LoVo (cell line): ENCODE measurements at places on chromosomes 11 and 22.

DNA sequence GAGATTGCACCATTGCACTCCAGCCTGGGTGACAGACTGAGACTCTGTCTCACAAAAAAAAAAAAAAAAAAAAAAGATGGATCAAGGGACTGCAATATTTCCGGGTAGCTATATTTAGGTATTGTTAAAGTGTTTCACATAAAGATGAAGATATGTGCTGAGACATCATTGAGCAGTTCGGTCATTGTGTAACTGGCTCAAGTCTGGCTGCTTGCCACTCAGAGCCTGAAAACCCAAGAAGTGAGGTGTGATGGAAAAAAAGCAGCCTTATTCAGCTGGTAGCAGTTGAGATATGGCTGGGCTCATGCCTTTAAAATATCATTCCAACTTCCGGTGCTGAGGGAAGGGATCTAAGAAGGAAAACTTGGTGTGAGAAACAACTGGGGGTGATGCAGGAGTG is 46.9 kb downstream of the LUZP2 start:
- DNase-seq, result no peak

GRCh38 chr11:34345540-34345876 is 12.3 kb downstream of the ABTB2 start:
- DNase-seq, result no peak

- no peak for DNase-seq
Measured at GRCh38 chr22:48104766-48105165, 1342.3 kb downstream of the TBC1D22A start.

DNA sequence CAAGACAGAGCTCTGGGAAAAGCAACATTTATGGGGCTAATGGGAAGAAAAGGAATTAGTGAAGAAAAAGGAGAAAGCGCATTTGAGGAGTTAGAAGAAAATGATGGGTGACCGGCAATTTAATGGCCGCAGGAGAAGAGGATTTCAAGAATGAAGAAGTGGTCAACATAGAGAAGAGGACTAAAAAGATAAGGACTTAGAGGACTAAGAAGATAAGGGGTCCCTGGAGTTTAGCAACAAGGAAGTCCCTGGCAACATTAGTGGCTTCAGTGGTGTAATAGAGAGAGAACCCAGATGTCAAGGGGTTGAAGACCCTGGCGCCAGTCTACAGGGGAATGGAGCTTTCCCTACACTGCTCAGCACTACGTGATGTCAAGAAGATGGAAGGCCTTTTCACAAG is 32.3 kb downstream of the WEE1 start:
- no peak for DNase-seq

- DNase-seq, result no peak
Measured at GRCh38 chr11:13348305-13348704, 70.7 kb downstream of the BMAL1 start.

GRCh38 chr22:47038206-47038835 is 275.9 kb downstream of the TBC1D22A start:
- no peak for DNase-seq

GRCh38 chr22:23570681-23571080 is 9.4 kb downstream of the IGLL1 start:
- no peak for DNase-seq

GRCh38 chr22:30838111-30838510 is 130.5 kb downstream of the MORC2 start:
- no peak for DNase-seq

DNA sequence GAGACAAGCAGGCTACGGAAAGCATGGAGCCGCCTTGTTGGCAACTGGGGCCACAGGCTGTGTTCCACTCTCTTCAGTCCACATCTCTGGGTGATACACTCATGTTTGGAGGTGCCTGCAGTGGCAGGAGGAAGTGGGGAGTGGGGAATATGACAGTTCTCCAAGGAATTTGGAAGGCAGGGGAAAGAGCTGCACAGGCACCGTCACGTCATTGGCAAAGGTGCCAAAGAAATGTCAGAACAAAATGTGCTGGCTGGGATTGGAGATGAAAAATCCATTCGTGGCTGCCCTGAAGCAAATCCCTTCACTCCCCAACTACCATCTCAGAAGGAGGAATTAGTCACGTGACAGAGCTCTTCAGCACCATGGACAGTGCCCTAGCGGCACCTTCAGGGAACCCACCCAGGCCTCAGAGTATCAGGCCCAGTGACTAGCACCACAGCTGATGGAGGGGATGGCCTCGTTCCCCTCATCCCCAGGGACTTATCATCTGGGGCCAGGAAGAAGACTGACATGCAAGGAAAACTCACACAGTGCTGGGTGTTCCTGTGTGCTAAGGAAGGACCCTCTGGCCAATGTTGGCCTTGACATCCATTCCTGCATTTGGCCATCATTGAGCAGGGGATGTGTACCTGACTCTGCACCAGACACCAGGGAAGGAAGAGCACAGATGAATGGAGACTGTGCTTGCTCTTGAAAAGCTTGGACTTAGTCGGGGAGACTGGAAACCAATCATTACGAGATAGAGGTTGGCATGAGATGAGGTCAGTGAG is 48.5 kb upstream of the PRDM11 start:
- peak; percentile 6 for DNase-seq

DNA sequence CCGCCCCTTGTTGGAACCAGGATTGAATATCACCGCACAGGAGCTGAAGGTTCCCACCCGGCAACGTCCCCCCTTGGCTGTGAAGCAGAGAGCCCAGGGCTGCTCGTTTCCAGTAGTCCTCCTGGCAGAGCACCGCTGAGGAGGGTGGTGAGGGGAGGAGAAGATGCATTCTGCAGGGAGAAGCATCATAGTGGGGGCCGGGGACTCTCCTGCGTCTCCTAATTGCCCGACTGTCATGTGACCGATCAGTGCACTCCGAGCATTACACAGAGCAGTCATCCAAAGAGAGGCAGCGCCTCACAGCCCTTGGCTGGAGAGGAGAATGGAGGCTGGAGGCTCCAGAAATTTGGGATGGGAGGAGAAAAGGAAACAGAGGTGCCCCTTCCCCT is 85.0 kb upstream of the SEPTIN5 start:
- DNase-seq, result no peak

DNA sequence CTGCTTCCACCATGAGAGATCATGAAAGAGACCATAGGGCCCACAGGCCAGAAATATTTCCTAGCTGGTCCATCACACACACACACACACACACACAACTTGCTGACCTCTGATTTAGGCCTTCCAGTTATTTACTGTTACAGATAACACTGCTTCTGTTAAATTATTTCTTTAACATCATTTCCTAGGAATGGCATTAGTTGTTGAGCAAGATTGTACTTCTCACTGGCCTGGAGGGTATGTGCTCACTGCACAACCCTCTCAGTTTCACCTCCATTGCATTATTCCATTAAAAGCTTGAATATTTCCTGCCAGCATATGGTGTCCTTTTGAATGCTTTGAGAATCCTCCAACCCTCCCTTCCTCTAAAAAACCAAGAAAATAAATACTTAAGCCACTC is 104.4 kb downstream of the MICAL2 start:
- DNase-seq, result no peak

DNA sequence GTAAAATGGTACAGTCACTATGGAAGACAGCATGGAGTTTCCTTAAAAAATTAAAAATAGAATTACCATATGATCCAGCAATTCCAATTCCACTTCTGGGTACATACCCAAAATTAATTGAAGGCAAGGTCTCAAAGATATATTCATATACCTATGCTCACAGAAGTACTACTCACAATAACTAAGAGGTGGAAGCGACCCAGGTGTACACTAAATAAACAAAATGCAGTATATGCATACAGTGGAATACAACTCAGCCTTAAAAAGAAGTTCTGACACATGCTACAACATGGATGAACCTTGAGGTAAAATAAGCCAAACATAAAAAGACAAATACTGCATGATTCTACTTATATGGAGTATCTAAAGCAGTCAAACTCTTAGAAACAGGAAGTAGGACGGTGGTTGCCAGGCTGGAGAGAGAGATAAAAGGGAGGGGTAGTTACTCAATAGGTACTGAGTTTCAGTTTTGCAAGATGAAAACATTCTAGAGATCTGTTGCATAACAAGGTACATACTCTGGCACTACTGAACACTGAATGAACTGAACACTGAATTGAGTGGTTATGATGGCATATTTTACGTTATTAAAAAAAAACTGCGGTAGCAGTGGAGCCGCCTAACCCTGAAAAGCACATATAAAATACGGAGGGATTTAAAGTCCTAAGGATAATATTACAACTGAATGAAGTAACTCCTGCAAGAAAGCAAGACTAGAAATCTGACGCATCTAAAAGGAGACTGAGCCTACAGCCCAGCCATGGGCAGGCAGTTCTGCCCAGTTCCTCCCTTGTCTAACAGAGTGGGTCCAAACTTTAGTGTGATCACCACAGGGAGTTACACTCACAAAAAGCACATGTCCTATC is 12.8 kb downstream of the DGCR2 start:
- peak; percentile 4 for DNase-seq

DNA sequence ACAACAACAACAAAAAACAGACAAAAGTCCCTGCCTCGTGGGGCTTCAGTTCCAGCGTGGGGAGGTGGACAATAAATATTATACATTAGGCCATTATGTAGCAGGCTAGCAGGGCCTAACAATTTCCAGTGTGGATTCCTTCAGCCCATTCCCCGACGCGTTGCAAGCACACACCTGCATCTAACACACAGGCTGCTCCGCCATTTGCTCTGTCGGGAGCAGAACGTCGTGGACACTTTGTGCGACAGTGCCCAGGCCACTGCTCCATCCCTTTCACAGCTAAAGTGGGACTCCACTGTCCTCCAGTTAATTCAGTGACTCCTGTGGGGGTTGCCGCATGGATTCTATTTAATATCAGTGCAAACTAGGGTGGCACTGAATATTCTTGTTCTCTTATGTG is 10.9 kb upstream of the FGF3 start:
- no peak for DNase-seq

- no peak for DNase-seq
Measured at GRCh38 chr11:48005831-48006270, 25.5 kb downstream of the PTPRJ start.

- DNase-seq, result no peak
Measured at GRCh38 chr11:78241475-78241874, 52.8 kb downstream of the USP35 start.

DNA sequence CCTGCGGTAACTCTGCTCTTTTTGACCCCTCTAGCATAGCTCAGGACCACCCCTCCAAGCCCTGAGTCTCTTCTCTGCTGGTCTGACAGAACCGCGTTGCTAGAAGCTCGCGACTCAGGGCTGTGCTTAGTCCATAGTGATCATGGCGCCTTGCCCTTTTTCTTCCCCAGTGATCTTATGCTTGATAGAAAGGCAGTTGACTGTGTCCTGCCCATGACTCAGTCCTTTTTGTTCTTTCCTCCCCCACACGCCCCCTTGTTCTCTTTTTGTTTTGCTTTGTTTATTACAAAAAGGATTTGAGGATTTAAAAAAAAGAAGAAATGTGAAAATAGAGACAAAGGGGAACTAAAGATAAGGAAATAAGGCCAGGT is 17.5 kb downstream of the IL17RA start:
- DNase-seq, result no peak

DNA sequence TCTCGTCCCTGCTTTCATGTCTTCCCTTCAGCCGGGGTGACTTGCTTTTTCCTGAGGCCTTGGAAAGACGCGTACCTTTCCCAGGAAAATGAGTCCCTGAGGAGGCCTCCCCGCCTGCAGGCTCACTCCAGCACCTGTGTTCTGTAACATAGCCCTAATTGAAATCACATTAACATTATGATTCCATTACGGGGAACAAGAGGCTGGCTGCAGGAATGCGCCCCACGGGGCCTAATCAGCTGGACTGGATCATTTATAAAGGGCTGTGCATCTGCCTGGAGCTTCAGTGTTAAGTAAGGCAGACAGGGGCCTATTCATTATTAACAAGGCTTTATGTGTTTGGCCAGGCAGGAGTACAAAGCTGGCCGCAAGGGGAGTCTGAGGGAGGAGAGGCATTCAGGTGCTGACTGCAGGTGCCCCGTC is 41.9 kb upstream of the TSPAN18 start:
- no peak for DNase-seq

DNA sequence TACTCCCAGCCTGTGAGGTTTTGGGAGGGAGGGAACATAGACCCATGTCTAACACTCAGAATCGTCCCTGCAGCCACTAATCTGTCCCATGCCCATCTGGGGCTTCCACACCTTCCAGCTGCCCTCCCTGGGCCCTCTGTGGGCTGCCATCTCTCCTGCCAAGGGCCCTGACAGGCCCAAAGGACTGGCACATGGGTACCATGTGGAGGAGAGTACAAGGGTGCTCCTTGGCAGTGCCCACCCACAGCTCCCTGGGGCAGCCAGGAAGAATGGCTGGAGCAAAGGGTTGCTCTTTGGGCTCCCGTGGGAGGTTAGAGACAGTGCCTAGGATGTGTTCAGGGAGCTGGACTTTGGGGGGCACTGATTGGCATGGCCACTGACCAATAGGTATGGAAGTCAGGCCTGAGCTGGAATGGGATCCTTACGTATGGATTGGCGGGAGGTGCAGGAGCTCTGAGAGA is 56.8 kb downstream of the CD82 start:
- DNase-seq, result no peak

DNA sequence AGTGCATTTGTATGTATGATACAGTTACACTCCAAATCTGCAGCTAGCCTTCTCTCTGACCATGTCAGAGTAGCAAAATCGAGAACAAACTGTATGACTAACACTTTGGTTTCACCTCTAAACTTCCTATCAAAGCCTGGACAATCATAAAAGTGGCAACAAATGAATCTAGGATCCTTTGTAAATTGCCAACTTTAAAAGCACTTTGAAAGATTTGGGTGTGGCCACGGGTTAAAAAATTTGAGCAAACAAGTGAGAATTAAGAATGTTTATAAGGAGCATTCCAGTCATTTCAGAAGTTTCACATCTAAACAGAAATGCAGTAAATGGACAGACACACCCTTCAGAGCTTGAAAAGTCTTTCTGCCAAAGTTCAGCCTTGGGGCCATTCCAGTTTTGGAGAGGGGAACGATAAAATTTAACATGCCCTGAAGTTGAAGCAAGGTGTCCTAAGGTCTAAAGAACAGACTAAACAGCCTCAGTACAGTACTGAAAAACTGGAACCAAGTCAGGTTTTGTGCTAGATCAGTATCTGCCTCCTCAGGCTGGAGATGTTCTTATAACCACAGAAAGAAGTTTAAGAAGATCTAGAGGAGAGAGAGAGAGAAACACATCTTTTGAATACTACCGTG is 181.9 kb upstream of the BDNF start:
- DNase-seq, result peak; percentile 24

DNA sequence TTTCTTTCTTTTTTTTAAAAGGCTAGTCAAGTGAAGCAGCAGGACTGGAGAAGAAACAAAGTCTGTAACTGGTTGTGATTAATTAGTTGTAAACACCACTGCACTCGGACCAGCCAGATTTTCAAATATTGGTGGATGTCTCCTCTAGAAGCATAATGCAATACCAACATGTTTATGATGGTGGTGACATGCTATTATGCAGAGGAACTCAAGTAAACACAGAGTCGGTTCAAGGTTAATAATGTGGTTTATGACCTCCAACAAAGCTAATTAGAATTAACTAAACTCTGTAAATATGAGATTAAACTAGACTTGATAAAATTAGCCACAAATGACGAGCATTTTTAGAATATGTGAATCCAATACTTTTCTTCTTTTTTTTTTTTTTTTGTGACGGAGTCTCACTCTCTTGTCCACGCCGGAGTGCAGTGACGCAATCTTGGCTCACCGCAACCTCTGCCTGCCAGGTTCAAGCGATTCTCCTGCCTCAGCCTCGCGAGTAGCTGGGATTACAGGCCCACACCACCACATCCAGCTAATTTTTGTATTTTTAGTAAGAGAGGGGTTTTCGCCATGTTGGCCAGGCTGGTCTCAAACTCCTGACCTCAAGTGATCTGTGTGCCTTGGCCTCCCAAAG is 11.8 kb upstream of the AGBL2 start:
- no peak for DNase-seq
